Stimulated activated CD4-positive, alpha-beta T cell treated with anti-CD3 and anti-CD28 coated beads, Interleukin-1b, Interleukin-23, amount 100 ng/mL, for 4 hours (primary cell): ENCODE measurements at places on chromosomes 16 and 17.

GRCh38 chr16:56336071-56336688 is 89.2 kb downstream of the AMFR start:
- DNase-seq, result no peak

GRCh38 chr16:85028685-85029407 is 1.3 kb downstream of the KIAA0513 start:
- DNase-seq, result peak; percentile 59

GRCh38 chr16:55056585-55057401 is 126.1 kb downstream of the IRX5 start:
- no peak for DNase-seq

DNA sequence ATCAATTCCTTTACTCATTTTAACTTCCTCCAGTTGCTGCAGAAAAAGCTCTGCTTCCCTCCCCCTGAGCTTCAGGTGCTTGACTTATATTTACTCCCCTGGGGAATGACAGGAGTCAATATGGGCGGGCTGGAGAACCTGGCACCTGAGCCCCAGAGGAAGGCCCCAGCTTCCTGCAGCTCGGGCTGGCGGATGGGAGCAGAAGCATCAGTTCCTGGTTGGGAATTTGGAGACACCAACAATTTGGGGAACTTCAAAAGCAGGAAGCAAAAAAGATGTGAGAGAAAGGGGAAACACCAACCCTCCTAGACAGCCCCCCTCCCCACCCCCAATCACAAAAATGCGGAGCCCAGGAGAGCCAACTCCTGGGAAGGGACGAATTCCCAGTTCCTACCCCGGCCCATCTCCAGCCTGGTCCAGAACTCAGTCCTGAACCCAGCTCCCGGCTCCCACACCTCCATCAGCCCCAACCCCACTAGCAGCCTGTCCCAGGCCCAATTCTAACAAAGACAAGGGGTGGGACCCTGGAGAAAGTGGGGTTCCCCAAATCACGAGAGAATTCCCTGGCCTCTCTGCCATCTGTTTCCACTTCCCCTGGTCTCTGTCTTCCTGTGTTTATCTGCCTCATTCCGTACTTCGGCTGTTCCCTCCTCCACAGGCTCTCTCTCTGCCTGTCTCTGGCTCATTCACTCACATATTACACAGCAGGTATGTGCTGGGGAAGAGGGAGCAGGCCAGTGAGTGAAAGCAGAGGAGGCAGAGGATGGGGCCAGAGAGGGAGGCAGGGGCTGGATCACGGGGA is 16.2 kb upstream of the ASGR2 start:
- DNase-seq, result no peak

DNA sequence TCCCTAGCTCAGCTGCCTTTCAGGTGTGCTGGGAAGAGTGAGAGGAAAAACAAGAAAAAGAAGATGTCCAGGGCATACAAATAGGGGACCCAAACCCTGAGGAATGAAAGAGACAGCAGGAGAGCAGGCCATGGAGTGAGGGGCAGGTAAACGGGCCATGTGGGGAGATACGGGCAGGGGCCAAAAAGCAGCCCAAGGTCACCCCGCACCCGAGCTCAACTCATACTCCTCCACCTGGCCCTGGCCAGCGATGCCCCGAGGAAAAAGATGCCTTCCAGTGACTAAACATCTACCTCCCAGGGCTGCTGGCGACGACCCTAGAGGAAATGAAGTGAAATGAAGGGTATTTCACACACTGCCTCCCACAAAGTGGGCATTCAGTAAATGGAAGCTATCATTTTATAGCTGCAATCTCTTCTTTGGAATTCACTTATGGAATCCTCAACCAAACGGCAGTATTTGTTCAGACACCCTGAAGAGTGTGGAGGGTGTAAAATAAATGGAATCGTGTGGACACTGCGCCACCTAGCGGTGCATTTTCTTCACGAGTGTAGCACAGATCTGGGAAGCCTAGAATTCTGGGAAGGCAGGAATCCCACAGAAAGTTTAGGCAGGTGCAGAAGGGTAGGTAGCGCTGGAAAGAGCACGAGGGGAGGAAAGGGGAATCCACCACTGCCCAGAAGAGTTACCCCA is 14.9 kb downstream of the ELAC2 start:
- peak; percentile 39 for DNase-seq

DNA sequence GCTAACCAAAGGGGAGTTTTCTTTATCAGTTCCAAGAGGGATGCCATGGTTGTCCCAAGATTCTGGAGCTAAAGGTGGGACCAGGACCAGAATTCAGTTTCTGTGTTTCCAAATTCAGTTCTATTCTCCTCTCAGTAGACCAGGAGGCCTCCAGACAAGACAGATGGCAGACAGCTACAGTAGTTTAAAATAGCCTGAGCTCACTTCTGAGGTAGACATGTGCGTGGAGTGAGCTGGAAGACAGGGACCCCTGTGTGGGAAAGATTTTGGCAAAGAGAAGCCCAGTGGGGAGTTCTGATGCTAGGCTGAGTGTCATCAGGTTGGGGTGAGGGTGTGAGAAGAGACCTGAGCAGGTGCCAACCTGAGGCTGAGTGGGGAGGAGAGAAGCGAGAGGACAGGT is 95.4 kb downstream of the PRKCB start:
- no peak for DNase-seq

DNA sequence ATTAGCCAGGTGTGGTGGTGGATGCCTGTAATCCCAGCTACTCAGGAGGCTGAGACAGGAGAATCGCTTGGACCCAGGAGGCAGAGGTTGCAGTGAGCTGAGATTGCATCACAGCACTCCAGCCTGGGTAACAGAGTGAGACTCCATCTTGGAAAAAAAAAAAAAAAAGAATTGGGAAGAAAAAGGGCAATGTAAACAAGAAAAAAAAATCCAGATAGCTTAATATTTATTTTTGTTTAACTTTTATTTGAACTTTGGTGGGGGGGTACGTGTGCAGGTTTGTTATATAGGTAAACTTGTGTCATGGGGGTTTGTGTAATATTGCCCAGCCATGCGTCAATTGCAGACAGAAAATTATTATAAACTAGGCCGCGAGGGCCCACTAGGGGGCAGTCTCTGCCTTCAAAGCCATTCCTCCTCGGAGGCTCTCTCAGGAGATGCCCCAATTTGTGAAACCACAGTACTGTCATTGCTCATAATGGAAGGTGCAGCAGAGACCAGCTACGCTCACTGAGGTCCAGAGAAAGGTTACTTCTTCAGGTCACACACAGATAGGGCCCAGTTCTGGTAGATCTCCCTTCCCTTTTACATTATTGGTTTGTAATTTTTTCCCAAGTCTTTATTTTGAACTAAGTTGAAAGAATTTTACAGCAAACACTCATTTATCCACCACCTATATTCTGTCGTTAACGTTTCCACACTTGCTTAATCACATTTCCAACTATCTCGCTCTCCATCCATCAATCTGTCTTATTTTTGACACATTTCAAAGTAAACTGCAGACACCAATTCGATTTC is 206.2 kb downstream of the PRKCB start:
- DNase-seq, result peak; percentile 63

DNA sequence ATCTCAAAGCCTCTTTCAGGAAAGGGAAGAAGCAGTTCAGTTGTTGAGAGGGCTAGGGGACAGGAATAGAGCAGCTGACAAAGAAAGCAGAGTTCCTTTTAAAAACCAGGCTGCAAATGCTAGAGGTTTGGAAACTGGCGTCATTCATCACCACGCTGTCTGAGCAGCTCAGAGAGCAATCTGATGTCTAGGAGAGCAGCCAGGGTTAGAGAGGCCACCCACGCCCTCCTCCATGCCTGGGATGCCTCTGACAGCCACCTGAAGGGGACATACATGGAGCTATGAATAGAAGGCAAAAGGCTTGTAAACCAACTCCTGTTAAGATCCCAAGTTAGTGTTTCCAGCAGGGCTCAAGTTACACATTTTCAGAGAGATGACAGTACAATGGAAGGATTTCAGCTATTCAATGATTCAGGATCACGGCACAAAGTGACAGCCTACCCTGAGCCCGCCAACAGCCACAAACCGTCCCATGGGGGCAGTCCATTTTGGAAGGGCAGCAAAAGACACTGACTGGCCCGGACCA is 12.4 kb downstream of the RAB5C start:
- DNase-seq, result no peak

DNA sequence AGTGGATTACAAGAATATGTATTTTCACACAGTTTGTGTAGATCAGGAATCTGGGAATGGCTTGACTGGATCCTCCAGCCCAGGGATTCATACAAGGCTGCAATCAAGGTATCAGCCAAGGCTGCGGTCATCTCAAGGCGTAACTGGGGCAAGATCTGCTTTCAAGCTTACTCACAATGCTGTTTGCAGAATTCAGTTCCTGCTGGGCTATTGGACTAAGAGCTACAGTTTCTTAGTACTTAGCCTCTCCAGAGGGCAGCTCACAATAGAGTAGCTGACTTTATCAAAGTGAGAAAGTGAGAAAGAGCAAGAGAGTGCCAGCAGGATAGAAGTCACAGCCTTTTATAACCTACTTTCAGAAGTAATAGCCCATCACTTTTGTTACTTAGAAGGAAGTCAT is 211.0 kb downstream of the MAP2K6 start:
- DNase-seq, result no peak

- no peak for DNase-seq
Observed at GRCh38 chr17:32508926-32509325, 22.1 kb downstream of the CDK5R1 start.

DNA sequence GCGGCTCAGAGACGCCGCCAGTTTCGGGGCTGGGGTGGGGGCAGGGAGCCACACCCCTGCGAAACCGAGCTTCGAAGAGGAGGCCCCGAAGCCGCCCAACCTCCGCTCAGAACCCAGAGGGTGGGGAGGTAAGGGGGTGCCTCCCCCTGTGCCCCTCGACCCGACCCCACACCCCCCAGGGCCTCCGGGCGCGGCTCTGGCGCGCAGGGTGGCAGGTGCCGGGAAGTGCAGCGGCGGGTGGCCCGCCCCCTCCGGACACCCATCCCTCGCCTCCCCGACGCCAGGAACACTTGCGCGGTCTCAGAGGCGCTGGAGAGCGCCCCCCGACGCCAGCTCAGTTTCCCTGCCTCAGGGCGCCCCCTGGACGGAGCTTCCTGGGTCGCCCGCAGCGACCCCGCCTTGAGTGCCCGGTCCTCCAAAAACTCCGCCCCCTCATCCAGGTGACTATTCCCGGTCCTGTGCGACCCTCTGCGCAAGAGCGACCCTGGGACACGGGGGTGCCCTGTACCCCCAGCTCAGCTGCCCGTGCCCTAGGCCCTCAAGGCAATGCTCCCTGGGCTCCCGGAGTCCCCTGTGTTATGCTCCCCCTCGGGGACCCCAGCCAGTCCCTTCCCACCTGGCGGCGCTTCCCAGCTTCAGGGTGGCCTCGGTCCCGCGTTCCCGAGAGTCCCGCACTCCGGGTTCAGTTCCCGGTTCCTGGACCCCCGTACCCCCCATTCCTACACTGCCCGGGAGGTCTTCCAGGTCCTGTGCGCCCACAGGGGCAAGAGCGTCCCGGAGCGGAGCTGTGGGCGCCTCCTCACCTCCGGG is 562 bp downstream of the PPL start:
- DNase-seq, result no peak

DNA sequence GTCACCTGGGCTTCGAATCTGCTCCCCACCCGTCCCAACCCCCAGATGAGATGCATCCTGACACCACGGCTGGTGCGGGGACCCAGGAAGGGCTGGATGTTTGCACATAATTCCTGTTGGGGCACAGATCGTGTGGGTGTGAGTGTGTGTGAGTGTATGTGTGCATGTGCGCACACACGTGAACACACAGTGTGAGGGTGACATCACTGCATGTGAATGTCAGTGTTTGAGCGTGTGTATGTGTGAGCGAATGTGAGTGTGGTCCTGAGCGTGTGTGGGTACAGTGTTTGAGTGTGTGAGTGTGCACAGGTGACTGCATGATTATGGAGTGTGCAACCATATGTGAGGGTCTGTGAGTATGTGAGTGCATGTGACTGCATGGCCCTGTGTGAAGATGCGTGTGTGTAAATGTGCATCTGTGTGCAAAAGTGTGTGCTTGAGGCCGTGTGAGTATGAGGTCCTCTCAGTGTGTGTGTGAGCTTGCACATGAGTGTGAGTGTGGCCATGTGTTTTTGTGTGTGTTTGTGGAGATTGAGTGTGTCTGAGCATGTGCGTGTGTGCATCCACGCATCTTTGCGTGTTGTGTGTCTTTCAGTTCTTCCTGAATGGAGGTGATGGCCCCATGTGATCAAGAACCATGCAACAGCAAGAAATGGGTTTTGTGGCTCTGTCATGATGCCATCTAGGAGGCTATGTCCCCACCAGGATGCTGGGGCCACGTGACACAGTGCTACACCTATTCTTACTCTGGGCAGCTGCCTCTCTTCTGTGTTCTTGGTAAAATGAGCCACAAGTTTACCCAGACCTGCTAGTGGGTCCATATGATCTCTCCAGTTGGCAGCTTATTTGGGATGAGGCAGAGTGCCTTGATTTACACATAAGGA is 70.5 kb upstream of the GCSH start:
- DNase-seq, result no peak

- no peak for DNase-seq
Observed at GRCh38 chr17:38982858-38983746, 15.9 kb upstream of the FBXO47 start.

DNA sequence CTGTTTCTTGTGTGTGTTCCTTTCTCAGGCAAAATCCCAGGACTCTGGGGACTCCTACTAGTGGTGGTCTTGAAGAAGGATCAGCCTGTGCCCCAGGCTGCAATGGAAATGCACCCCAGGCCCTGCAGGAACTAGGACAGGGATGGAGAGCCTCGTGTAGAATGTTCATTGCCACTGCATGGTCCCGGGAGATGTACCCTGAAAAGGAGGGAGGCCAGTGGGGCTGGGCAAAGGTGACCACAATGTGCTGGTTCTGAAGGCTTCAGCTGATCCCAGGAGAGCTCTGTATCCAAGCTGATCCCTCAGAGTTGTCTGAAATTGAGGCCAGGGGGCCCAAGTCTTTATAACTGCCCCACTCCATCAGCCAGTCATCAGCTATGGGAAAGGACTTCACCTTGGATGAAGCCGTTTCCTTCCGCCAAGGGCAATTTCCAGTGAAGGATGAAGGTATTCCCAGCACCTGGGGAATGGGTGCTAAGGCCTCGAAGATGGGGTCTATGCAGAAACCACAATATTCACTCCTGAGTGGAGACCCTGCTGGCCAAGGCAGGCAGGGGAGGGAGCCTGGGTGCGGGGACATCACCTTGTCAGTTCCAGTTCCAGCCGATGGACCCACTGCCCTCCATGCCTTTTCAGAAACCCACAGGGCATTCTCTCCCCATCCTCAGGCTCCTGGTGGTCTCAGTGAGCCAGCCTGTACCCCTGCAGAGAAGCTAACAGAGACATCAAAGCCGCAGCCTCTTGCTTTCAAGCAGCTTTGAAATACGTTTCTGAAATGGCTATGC is 59.9 kb upstream of the CDH5 start:
- no peak for DNase-seq

DNA sequence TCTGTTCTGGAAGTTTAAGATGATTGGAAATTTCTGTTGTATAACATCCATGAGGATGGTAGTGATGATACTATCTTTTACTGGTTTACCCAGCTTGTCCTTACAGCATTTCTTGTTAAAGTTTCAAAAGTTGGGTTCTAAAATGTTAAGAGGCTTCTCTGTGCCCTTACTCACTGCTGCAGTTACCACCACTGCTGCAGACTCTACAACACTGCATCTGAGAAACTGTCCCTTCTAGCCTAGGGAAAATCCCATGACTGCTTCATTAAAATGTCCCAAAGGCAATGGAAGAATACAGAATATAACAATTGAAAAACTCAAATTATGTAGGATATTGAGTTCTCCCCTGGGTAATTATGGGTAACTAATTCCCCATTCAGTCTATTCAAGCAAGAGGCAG is 3.8 kb upstream of the NSRP1 start:
- no peak for DNase-seq
